Activated T-cell treated with anti-CD3 and anti-CD28 coated beads, Interleukin-2, amount 50 U/mL, for 4 hours (primary cell): ENCODE measurements at places on chromosomes 5 and 9. TPM values are rescaled to one million over a fixed set of nuclear protein-coding genes. Genes with fewer than 3 reads are reported as not detected.

- DNase-seq = no peak
Observed at GRCh38 chr9:72203205-72203803, 54.1 kb downstream of the GDA start.

- no peak for DNase-seq
Observed at GRCh38 chr5:81533629-81534405, 139.9 kb upstream of the ACOT12 start.

- no peak for DNase-seq
Observed at GRCh38 chr5:154712518-154713437, 42.4 kb upstream of the LARP1 start.

DNA sequence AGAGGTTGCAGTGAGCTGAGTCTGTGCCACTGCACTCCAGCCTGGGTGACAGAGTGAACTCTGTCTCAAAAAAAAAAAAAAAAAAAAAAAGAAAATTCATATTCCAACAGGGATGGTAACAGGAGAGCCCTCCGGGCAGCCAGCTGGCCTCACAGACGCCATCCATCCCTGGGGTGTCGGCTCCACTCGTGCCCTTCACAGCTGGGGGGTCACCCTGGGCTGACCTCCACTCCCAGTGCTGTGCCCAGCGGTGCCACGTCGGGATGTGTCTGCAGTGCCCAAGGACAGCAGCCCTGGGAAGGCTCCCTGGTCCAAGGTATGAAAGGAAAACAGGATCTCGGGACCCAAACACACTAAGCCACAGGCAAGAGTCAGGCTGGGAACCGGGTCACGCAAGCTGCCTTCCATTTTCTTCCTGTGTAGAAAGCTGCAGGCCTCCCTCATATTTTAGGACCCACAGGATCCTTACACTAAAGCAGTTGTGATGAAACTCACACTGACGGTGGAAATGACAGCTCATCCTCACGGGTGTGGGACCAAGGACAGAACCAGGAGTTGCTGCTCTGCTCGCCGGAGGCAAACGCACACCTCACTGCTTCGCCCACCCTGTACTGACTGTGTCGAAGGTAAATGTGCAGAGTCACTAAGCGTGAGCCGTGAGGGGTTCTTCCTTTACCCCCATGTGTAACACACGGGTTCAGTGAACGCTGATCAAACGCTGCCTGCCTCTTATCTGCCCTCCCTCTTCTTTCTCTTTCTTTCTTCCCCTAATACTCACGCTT is 5.3 kb downstream of the SLC12A7 start:
- peak; percentile 40 for DNase-seq

The CLTA gene
- 182 TPM for total RNA-seq

DNA sequence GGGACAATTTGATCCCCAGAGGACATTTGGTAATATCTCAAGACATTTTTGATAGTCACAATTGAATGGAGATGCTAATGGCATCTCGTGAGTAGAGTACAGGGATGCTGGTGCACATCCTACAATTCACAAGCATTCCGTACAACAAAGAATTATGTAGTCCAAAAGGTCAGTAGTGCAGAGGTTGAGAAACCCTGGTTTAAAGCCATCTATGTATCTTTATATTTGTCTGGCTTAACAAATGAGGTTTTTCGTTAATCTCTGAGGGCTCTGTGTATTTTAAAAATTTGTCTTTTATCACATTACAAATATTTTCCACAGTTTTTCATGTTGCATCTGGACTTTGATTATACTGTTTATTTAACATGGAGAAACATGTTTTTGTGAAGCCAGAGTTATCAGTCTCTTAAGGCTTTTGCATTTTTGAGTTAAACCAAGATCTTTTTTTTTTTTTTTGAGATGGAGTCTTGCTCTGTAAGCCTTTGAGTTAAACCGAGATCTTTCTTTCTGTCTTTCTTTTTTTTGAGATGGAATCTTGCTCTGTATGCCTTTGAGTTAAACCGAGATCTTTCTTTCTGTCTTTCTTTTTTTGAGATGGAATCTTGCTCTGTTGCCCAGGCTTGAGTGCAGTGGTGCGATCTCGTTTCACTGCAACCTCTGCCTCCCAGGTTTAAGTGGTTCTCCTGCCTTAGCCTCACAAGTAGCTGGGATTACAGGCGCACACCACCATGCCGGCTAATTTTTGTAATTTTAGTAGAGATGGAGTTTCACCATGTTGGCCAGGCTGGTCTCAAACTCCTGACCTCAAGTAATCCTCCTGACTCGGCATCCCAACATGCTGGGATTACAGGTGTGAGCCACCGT is 2.8 kb downstream of the HSDL2 start:
- no peak for DNase-seq

DNA sequence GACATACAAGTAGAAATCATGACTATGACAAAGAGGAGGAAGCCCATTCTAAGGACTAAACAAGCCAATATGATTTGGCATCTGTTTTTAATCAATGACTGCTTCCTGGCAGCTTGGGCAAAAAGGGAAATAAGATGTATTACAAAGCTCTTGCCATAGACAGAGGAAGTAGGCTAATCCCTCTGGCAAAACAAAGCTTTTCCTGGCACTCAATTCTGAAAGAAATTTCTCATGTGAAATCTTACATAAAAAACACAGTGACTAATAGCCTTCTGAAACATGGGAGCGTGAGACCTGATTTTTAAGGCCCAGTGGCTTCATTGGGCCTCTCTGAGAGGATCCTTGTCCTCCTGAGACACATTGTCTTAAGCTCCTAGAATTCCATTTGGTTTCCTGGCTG is 93.6 kb downstream of the COL23A1 start:
- DNase-seq = no peak

The CATSPER3 gene
- 0.16 TPM for total RNA-seq

DNA sequence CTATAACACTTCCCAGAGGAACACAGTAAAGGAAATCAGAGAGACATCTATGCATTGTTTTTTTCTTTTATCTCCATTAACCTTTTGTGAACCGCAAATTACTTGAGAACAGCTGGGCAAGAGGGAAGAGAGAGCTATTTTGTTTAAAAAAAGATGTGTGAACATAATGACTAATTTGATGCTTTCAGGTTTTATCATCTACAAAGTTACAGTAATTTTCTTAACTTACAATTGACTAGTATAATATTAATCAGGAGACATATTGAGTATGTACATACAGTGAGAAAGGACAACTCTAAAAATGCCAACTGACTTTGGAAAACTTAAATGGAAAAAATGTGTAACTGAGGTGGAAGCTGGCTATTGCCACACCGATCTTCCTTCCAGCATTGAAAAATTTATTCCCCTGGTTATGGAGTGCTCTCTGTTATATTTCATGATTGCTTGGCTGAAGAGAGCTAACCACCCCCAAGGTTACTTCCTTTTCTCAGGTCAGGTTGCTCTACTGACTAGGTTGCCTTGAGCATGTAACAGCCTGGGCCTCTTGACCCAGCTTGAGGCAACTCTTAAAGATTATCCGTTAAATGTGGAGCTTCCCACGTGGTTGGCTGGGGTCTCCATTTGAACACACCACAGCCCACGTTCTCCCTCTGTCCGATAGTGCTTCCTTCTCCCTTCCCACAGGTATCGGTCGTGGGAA is 62.6 kb upstream of the C6 start:
- no peak for DNase-seq

- DNase-seq = no peak
Observed at GRCh38 chr9:18806232-18807080, 226.6 kb downstream of the SAXO1 start.

The IL7R gene
- total RNA-seq = 53.5 TPM

DNA sequence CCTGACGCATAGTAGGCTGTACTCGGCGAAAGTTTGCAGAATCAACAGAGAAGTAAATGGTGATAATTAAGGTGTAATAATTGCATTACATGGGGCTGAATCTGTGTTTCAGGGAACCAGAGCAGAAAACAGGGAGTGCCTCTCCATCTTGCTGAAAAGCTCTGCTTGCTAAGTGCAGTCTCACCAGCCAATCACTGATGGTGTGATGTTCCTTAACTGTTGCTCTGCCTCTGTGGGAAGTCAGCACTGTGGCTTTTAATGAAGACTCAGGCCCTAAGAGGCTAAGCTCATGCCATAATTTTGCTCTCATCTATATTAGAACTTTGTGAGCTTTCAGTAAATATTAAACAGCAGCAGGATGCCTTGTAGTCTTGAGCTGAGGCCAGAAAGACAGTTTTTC is 4.5 kb downstream of the PHF24 start:
- no peak for DNase-seq

- peak; percentile 34 for DNase-seq
Observed at GRCh38 chr9:98117984-98118639, 910 bp downstream of the TRIM14 start.

DNA sequence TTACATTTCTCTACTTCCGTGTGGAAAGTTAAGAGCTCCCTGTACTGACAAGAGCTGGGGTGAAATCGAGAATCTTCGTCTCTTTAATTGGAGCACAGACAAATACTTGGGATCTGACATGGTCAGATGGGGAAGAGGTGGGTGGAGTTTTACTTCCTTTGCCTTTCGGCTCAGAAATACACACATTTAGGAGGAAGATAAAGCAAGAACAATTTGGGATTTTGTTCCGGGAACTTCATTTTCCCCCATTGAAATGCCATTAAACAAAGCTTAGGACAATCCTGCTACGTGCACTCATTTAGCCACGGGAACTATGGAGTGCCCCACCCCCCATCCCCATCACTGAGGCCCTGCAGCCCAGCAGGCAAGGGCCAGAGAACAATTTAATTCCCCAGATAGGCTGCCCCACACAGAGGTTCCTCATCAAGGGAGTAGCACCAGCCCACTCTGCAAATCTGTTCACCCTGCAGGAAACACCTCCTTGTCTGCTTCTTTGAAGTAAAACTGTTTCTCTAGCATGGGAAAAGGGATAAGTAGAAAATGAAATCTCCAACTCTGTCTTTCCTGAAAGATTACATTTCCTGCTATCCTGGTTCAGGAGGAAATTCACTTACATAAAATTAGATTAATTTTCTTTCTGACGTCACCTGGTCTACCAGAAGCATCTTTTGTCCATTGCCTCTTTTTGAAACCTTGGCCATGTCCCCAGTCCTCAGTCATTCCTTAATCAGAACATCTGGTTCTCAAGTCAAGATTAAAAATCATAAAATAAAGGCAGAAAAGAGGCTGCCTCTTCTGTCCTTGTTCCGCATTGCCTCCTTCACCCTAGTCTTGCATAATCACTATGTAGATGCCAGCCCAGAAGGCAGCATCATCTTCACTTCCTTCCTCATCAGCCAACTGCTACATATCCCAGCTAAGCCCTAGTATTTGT is 206.4 kb downstream of the ENC1 start:
- DNase-seq = no peak

The SPATA31D4 gene
- not detected for total RNA-seq

DNA sequence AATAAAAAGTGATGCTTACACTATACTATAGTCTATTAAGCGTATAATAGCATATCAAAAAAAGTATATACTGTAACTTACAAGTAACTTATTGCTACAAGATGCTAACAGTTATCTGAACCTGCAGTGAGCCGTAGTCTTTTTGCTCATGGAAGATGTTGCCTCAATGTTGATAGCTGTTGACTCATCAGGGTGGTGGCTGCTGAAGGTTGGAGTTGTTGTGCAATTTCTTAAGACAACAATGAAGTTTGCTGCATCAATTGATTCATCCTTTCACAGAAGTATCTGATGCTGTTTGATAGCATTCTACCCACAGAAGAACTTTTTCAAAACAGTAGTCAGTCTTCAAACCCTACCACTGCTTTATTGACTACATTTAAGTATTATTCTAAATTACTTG is 7.8 kb upstream of the C9orf40 start:
- DNase-seq = no peak

GRCh38 chr5:75660678-75661465 is 49.6 kb downstream of the ANKDD1B start:
- no peak for DNase-seq

The CCDC152 gene
- total RNA-seq = 15.3 TPM

DNA sequence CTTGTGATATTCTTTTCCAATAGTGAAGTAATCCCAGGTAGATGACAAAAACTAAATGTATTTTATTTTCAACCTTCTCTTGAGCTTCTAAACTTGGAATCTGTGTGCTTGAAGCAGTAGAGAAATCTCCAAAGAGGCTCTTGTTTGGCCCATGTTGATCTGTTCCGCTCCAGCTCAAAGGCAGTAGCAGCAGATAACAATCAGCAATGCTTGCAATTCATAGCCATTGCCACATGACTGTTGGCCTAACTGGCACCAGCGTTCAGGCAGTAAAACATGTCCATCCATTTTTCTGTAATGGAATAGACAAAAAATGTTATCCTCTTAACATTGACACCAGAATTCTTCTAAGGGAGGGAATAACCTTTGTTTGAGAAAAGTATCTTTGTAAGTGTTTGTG is 270.7 kb upstream of the MSX2 start:
- DNase-seq = no peak

DNA sequence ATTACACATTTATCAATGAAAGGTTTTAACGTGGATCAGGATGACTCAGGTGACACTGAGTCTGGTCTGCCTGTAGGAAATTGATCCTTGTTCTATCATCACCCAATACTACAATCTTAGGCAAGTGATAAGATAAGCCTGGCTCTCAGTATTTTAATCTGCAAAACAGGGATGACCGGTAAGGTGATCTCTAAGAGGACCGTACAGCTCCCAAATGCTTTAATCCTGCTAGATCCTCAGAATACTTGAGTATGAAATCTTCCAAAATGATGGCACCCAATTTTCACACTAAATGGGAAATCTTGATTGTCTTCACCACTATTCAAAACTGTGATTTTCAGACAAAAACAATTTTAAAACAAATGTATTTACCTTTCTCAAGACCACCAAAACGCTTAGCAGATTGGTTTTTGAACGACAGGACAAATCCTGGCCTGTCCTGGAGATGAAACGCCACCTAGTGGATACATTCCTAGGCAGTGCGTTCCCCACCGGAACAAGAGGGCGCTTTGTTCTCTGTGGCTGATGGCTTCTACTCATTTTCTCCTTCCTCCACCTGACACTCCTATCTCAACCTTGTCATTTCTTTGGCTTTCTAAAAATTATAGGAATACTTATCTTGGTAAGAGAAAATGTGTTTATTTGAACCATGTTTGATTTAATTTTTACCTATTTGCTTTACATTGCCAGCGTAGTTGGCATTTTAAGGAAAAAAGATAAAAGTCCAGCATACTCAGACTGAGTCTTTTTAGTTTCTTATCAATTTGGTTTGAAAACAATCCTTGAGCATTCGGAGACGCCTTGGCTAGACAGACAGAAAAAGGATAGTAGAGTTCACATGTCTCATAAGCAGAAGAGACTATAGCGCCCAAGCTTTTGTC is 41.2 kb upstream of the VCAN start:
- DNase-seq = peak; percentile 24

The PLCXD3 gene
- not detected for total RNA-seq

DNA sequence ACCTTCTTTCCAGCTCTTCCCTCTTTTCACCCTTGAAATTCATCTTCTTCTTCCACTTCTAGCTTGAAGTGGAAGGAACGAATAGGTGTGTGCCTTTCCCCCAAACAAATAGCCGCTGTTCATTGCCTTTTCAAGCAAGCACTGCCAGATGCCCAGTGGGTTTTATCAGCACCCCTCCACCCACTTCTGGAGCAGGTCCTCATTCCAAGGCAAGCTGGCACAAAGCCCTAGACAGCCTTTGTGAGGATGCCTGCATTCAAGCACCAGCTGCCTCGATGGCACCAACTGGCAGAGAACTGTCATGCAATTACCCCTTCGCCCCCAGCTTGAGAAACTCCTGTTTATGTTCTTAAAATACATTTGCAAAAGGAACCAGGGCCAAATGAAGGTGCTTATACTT is 36.5 kb downstream of the SERINC5 start:
- no peak for DNase-seq

The GRM6 gene
- not detected for total RNA-seq

The RAPGEF1 gene
- 106 TPM for total RNA-seq
